ENCODE measurements at places on chromosomes 11 and 22.
A peak's percentile ranks its signal among the peaks of the same experiment; 100 is the strongest.

- peak; percentile 46 for DNase-seq
These were observed 23.2 kb upstream of the ST3GAL4 start for GRCh38 chr11:126332221-126332711.

- DNase-seq = no peak
These were observed 154.5 kb upstream of the BLID start for GRCh38 chr11:122270535-122270934.

DNA sequence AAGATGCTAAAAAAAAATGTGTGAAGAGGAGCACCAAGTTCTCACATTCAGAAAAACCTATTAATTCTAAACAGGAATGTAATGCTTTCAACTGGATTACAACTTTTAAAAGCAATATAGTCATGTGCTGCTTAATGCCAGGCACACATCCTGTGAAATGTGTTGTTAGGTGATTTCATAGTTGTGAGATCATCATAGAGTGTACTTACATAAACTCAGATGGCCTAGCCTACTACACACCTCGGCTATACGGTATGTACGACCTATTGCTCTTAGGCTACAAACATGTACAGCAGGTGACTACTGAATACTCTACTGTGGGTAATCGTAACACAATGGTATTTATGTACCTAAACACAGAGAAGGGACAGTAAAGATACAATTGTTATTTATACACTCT lies 142.3 kb downstream of the RBFOX2 start:
- DNase-seq = no peak

GRCh38 chr22:25219948-25220442 lies 556 bp downstream of the CRYBB2 start:
- no peak for DNase-seq

DNA sequence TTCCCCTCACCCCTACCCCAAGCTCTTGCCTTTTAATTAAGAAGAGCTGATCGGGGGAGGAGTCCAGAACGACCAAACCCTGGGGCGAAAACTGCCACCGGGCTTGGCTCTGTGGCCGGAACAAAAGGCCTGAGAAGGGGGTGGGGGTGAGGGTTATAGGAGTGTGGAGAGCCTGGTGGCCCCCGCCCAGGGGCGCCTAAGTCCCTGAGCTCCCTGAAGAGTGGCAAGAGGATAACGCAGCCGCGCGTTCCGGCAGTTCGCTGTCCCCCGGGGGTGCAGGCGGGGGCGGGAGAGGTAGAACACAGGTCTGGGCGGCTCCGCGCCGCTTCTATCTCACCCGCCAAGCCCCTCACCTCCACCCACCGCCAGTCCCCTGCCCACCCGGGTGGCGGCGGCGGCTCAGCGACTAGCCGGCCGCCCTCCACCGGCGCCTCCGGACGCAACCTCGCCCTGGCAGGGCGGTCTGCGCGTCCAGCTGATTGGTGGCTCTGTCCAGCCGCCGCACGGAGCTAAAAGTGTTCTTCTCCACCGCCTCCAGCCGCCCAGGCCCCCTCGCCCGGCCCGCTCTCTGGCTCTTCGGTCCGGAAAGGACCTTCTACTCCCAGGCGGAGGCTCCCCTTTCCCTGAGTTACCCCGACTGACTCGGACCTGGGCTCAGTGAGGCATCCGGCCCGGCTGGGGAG lies 18.7 kb upstream of the BDNF start:
- no peak for DNase-seq

Data from CD4-positive, alpha-beta T cell treated with Interleukin-2 at 100 ng/mL for 4 hours (primary cell).